ENCODE measurements at places on chromosomes 3 and 15.

- no peak for DNase-seq
Measured at GRCh38 chr3:1147819-1148218, 55.0 kb downstream of the CNTN6 start.

GRCh38 chr3:138282836-138283235 is 46.8 kb downstream of the NME9 start:
- DNase-seq, result no peak

GRCh38 chr3:150806185-150806835 is 43.3 kb upstream of the SIAH2 start:
- no peak for DNase-seq

DNA sequence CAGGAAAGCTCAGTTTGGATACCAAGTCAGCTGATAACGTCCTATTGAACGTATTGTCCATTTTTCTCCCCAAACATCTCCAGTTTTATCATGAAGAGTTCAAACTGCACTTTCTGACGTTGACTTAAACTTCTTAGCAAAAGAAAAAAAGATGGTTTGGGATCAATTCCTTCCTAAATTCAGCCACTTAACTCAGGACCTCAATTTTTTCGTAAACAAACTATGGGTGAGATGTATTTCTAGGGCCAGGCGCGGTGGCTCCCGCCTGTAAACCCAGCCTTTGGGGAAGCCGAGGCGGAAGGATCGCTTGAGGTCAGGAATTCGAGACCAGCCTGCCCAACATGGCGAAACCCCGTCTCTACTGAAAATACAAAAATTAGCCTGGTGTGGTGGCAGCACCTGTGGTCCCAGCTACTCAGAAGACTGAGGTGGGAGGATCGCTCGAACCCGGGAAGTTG is 464 bp upstream of the MRPS25 start:
- DNase-seq, result no peak

- DNase-seq, result no peak
Measured at GRCh38 chr3:64694114-64694513, 6.3 kb upstream of the ADAMTS9 start.

DNA sequence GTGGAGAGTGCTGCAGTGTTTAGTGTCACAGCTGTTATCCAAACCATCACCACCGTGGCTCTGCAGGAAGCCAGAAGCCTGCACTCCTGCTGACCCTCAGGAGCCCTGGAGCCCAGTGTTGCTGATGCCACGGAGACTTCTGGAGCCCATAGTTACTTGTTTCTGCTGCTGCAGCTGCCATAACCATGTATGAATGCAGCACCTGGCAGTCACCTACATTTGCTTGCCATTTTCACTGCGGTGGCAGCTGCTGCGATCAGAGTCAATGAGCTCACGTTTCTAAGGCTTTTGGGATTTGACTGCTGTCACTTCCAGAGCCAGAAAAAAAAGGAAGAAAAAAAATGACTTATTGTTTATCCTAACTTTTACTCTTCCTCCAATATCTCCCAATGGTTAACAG is 299.2 kb upstream of the THRB start:
- DNase-seq, result no peak

DNA sequence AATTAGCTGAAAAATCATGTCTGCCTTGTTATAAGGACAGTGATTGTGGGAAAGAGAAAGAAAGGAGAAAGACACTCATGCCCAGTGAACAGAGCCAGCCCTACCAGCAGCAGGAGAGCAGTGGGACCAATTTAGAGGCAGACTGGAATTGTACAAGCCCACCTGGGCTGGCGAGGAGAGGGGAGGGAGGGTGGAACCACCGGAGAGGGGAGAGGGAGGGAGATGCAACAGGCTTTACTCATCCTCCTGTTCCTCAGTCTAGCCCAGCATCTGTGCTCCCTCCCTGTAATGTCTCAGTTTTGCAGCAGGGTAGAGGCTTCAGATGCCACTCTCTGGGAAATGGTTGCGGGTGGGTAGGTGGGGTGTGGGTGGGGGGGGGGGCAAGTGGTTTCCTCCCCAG is 54.7 kb downstream of the RAB11A start:
- DNase-seq, result no peak

DNA sequence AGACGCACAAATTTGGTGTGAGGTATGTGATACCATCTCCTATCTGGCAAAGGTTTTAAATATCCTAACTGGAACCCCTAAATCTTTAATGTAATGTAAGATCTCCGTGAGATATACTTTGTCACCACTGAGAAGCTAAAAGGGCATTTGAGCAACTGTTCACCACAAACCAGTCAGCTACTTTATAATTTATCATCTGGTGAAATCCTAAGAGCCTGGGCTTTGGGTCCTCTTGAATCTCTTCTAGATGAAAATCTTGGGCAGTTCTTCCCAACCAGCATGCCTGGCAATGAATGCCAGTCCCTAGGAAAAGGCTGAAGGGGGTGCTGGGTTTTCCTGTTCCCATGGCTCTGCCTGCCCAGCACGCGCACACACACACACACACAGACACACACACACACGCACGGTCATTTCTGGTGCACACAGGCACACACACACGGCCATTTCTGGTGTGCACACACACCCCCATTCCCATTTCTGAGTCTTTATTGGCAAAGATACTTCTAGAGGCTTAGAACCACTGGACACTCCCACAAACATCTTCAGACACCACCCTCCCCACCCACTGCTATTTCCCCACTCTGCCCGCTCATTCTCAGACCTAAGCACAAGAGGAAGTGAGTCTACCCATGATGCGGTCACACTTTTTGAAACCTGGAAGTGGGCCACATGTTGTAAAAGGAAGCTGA is 72.6 kb downstream of the MYO1E start:
- peak; percentile 66 for DNase-seq

- no peak for DNase-seq
Measured at GRCh38 chr3:105427332-105427731, 60.6 kb downstream of the ALCAM start.

- DNase-seq, result no peak
Measured at GRCh38 chr15:100650685-100651084, 48.3 kb downstream of the ASB7 start.

DNA sequence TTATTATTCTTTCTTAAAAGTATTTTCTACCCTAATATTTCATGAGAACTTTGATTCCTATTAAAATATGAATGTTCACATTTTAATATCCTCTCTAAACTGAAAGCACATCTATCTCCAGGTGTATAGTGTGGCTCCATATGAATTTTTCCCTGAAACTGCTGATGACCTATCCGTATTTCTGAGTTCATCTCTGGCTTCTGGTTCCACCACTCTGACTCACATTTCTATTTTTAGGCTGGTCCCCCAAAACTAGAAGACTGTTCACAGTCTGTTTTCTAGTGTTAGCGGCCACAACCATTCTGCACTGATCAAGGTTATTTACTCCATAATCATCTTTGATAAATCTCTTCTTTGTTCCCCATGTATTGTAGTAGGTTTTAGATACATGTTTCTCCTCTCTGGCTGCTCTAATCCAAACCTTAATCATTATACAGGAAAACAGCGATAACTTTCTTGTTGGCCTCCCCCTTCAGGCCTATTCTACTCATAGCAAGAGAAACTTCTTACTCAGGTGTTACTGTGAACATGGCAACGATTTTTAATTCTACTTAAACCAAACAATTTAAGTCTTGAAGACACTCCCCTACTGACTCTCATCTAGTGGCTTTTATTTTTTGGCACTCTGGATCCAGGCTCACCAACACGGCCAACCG is 12.8 kb downstream of the ADPGK start:
- DNase-seq, result no peak

- DNase-seq, result no peak
Measured at GRCh38 chr3:183270344-183270743, 17.3 kb downstream of the B3GNT5 start.

DNA sequence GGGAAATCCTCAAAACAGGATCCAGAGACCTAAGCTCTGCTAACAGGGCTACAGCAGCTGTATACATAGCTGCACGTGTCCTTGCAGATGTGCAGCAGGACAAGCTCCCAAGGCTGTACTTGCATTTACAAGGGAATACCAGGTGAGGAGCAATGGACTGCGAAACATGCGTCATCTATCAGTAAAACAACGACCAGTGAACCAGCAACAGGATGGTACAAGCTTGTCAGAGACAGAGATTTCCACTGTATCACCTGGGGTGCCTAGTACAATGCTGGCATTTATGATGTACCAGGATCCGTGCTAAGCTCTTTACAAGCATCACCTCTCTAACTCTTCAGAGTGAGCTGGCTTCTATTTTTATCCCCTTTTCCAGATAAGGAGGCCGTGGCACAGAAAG is 227.3 kb downstream of the FOXP1 start:
- DNase-seq, result no peak

DNA sequence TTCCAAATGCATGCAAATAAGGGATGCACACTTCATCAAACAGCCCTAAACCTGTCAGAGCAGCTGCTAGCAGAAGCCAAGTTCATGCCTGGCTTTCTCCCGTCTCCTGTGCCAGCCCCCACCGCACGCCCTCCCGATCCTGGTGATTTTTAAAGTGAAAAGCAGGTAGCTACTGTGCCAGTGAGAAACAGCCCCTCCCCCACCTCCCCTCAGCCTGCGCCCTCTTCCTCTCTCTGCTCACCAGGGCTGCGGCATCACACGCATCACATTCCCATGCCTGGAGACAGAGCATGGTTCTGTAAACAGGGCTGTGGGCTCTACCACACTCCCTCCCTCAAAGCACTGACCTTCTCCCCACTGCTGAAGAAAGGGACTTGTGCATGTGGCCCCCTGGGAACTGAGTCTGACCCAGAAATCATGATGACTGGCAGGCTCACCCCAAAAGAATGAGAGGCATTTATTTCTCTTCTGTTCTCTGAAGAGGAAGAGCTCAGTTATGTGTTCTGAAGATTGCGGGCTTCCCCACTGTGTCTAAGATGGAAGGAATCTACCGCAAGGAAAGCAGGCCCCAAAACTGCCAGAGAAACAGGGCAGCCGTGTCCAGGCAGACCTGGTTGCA is 14.5 kb upstream of the SLC6A1 start:
- DNase-seq, result no peak

GRCh38 chr15:40182358-40183029 is 21.6 kb downstream of the BUB1B start:
- no peak for DNase-seq

DNA sequence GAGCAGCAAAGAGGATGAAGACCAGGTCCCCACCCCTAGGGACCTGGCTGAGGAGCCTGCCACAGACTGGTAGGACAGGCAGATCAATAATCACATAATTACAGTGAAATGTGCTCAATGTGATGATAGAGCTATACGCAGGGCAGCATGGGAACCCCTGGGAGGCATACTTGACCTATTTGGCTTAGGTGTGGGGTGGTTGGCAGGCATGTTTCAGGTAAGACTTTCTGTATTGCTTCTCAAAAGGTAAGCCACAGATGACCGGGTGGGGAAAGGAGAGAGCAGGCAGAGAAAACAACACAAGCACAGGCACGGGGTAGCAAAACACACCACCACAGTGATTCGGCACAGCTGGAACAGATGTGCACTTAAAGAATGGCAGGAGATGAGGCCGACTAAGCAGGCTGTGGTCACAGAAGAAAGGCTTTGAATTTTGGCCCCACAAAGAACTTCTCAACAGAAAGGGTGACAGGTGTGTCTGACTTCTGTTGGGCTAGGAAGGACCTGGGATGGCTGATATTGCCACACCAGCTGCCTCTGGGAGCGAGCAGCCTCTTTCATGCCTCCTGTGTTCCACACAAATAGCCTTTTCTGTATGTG is 64.1 kb downstream of the ABCC5 start:
- no peak for DNase-seq

- DNase-seq, result no peak
Measured at GRCh38 chr3:46846624-46847542, 16.4 kb downstream of the MYL3 start.

GRCh38 chr3:70963431-70964275 is 619.9 kb downstream of the FOXP1 start:
- no peak for DNase-seq

DNA sequence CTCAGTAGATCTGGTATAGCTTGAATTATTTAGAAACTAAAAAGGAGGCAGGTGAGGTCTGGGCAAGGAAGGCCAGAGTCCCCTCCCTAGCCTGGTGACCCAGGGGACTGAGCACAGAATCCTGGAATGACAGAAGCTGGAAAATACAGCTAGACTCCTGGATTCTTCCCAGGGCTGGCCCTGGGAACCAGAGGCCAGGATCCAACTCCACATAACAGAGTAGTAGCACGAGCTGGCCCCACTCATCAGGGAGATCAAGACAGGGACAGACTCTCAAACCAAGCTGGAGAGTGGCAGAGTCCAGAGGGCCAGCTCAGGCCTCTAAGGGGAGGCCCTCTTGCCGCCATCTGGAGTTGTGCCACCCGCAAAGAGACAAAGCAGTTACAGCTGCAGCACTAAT is 10.7 kb downstream of the VIPR1 start:
- DNase-seq, result no peak

DNA sequence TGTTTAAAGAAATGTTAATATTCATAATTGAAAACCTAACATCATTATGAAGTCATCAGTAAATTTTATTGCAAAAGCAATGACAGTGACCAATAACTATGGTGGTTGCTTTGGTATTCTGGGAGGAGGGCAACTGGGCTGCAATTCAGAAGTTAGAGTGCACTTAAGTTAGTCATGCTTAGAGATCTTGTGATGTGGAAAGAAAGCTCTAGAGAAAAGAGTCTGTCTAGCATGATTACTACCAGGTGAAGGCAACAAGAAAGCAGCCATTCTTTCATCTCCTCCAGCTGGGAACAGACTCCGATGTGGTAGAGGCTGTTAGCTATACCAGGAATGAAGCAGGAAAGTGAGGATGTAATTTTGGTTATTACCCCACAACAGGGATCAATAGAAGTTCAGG is 625.6 kb downstream of the SI start:
- no peak for DNase-seq

- DNase-seq, result no peak
Measured at GRCh38 chr3:172283841-172284357, 164.4 kb downstream of the GHSR start.

DNA sequence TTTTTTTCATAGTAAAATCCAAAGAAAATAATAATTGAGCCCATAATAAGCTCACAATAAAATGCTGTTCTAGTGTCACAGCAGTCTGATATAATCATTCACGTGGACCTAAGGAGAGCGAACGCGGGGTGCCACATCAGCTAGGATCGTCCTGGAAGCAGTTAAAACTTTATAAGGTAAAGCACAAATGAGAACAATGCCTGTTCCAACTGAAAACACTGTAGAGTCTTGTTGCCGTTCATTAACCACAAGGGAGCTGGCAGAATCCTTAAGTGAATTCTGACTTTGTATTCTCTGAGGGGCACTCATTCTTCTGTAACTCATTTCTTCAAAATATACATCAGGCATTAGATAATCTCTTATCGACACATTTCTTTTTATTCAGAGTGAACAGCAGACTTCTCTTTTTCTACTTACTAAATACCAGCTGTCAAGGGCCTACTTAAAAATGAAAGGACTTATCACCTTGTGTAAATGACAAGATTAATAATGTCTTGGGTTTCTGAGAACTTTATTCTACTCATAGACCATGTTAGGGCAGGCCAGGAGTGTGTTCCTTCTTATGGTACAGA is 524.6 kb downstream of the MECOM start:
- no peak for DNase-seq

- peak; percentile 17 for DNase-seq
Measured at GRCh38 chr15:74725845-74726773, 781 bp upstream of the CYP1A1 start.

GRCh38 chr3:179772297-179772696 is 119.5 kb downstream of the USP13 start:
- DNase-seq, result no peak

All from CD4-positive, alpha-beta T cell treated with Interleukin-15 for 4 hours (primary cell).